ENCODE measurements at places on chromosomes 16 and 17.
A peak's percentile ranks its signal among the peaks of the same experiment; 100 is the strongest.

GRCh38 chr16:11383481-11384183 lies 38.4 kb downstream of the RMI2 start:
- DNase-seq: no peak

DNA sequence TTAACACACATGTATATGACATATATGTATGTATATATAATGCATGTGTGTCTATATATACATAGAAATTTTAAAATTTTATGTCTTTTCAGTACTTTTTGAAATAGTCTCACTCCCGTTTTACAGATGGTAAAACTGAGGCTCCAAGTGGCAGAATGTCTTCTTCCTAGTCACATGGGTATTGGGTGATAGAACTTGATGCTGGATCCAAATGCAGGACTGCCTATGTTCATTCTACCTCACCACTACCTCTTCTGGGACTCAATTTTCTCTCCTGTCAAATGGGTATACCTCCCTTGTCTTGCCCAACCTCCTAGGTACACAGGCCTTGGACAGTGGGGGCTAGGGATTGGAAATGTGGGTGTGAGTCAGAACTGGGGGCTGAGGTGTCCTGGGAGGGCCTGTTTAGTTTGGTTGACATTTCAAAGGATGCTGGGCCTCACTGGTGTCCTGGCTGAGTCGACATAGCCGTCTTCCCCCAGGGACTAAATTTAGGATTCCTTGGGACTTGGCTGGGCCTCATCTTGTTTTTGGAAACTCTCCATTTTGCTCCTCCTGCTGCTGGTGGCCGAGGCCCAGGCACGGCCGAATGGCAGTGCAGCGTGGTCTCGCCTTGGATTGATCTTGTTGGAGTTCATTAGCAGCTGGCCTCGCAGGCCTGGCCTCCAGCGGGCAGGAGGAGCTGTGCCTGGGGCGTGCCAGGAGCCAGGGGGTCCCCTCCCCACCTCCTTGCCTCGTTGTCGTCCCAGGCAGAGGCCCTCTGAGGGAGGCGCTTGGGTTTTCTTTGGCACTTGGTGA lies 25.9 kb downstream of the NKD1 start:
- DNase-seq: peak; percentile 79

- DNase-seq: no peak
Observed at GRCh38 chr16:19776147-19776546, 58.1 kb downstream of the IQCK start.

DNA sequence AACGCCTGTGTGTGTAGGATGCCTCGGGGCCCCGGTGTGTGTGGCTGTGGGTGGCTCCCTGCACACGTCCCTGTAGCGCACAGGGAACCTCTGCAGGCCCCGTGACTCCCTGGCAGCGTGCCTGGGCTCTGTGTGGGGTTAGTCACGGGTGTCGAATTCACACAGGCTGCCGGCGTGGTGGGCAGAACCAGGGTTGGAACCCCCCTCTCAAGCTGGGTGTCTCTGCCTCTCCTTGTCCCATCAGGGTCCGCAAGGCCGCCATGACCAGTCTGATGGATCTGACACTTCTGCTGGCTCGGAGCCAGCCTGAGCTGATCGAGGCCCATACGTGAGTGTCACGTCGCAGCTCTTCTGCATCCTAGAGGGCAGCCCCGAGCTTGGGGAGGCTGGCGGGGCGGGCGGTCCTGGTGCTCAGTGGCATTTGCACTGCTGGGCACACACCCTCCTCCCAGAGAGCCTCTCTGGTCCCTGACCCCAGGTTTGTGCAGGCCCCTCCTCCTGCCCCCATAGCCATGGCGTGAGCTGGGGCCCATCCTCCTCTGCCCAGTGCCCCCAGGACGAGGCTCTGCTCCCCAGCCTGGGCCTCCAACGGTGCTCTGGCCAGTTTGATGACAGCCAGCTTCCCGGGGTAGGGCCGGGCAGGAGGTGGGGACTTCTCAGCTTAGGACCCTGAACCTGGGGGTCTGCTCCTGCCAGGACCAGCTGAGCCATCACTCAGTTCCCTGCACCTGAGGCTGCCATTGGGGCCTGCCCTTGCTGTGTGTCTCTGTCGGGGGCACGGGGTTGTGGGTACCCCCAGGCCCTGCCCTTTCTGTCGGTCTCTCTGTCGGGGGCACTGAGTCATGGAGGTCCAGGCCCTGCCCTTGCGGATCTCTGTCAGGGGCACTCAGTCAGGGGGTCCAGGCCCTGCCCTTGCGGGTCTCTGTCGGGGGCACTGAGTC lies 88.1 kb upstream of the ZNF750 start:
- no peak for DNase-seq

DNA sequence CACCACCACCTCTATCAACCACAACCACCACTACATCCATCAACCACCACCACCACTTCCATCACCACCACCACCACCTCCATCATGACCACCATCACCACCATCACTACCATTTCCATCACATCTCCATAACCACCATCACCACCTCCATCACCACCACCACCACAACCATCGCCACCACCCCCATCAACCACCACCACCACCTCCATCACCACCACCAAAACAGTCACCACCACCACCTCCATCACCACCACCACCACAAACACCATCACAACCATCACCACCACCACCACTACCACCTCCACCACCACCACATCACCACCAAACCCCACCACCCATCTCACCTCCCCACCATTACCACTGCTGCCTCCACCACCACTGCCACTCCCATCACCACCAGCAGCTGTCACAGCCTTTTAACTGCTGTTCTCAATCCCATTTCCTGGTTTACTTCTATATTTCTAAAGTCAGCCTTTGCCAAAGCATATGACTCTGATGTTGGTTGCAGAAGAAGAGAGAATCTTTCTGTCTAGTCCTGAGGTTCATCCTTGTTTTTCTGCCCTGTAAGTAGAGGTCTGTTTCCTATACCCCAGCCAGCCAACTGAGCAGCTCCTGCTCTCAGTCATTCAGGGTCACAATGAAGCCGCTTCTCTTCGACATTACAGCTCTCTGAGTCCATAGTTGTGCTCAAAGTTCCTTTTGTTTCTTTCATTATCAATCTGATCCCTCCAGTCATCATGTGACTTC lies 14.0 kb downstream of the MARCHF10 start:
- DNase-seq: no peak
